ENCODE measurements at places on chromosomes 11 and 22.
A peak's percentile ranks its signal among the peaks of the same experiment; 100 is the strongest.

DNA sequence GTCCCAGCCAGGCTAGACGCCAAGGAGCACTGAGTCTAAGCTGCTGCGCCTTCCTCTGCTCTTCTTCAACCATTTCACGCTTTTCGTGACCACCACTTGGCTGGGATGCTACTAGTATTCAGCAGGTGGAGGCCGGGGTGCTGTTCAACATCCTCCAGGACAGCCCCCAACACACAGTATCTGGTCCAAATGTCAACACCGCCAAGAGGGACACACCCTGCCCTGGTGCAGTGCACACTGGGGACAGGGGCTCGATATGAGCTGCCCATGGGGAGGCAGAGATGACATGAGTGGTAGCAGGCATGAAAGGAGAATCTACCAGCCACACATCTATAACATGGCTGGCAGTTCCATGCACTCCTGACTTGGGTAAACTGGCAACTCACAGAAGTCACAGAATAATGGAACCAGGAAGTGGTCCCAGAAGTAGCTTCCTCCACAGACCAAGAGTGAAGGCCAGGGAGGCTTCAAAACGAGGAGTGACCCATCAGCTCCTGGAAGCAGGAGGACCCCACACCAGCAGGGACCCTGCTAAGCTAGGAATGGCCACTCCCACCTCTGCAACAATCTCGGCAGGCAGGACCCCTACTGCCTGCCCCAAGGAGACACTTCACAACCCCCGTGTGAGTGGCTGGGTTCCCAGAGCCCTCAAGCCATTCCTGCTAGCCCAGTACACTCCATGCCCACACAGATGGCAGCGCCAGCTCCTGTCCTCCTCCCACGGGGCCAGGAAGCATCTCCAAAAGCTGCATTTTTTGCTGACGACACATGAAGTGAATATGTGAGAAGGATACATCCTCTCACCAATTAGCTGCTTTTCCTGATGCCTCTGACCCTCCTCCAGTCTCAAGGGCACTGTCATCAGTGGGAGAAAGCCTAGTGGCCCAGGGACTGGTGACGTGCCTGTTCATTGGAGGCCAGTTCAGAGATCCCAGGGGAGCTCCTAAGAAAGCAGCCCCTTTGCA lies 78.8 kb downstream of the DGCR2 start:
- DNase-seq, result no peak

GRCh38 chr11:124717421-124717785 lies 22.3 kb upstream of the NRGN start:
- DNase-seq, result peak; percentile 74

DNA sequence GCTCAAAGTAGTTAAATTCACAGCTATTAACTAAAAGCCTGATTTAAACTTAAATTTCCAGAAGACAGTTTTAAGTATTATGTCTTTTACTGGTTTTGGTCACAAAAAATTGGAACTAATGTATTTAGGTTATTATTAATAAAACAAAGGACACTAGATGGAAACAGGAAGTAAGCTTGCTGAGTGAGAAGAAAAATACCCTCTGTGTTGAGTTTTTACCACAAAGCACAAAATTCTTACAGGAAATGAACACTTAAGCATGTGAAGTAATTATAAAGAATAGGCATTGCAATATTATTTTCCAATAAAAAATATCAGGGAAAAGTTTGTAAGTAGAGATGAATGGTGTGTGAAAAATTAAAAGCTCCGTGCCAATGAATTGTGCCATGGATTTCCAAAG lies 46.3 kb downstream of the PIK3C2A start:
- DNase-seq, result peak; percentile 66

DNA sequence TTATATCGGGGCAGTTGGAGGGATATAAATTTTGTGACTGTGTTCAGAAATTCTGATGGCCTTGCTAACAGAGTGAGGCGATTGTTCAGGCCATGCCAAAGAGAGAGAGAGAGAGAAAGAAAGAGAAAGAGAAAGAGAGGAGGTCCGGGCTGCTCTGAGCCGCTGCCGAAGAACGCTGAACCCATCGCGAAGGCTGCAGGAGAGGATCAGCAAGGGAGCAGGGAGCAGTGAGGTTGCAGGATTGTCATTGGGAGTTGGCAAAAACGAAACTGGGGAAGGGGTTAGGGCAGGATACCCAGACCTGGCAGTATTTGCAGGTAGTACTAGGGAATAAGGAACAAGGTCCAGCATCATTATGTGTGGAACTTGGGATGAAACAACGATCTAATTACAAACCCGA lies 537.1 kb downstream of the INSC start:
- no peak for DNase-seq

- DNase-seq, result no peak
Observed at GRCh38 chr11:21927628-21928027, 265.3 kb upstream of the ANO5 start.

- DNase-seq, result no peak
Observed at GRCh38 chr11:121091492-121092152, 9.4 kb upstream of the TECTA start.

GRCh38 chr11:7511401-7511800 lies 2.4 kb upstream of the PPFIBP2 start:
- DNase-seq, result peak; percentile 66

DNA sequence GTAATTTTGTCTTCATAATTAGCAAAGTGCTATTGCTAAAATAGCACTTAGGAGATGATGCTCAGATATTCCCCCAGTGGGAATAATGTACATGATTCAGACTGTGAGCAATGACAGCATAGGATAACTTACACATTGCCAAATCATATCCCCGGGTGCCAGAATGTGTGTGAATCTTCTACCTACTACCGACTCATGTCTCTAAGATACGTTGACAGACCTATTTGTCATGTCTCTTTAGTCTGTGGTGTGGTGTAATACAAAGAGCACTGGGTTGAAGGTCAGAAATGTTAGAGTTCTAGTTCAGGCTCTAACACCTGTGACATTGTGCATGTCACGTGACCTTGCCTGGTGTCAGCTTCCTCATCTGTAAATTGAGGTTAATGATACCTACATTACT lies 31.0 kb upstream of the PICALM start:
- no peak for DNase-seq

DNA sequence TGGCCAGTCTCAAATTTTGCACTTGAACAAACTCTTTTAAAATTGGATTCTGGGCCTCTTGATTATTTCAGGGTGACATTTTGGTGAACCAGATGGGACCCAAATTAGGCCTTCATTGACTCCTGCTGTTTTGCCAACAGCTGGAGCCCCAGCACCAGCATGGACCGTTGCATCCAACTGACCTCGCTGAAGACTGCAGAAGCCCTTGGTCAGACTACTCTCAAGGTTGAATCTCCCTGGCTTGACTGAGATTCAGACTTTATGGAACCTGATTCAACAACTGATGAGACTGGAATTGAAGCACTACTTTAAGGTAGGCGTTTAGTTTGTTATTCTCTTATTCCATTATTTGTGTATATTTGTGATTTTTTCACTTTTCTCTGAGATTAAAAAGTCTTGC lies 41.7 kb downstream of the NARS2 start:
- no peak for DNase-seq

DNA sequence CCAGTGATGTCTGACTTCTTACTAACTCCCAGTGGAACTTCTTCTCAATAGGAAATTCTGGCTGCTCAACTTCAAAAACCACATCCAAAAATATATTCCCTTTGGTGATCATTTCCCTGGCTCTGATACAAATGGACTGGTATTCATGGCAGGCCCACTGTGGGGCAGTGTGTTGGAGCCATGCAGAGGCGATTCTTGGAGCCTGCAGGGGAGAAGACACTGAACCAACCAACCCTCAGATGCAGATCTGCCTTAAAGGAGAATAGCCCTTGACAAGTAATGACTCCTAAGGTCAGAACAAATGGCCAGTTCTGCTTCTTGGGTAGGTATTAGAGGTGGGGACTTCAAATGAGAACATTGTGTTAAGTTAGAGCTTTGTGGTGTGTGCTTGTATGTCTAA lies 12.2 kb downstream of the OR4D9 start:
- no peak for DNase-seq

DNA sequence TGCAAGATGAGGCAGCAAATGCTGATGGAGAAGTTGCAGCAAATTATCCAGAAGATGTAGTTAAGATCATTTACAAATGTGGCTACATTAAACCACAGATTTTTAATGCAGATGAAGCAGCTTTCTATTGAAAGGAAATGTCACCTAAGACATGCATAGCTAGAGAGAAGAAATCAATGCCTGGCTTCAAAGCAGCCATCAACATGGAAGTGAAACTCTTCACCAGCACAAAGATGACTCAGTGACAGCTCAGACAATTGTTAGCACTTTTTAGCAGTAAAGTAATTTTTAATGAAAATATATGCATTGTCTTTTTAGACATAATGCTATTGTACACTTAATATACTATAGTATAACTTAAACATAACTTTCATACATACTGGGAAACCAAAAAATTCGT lies 71.4 kb downstream of the FANCF start:
- DNase-seq, result no peak

DNA sequence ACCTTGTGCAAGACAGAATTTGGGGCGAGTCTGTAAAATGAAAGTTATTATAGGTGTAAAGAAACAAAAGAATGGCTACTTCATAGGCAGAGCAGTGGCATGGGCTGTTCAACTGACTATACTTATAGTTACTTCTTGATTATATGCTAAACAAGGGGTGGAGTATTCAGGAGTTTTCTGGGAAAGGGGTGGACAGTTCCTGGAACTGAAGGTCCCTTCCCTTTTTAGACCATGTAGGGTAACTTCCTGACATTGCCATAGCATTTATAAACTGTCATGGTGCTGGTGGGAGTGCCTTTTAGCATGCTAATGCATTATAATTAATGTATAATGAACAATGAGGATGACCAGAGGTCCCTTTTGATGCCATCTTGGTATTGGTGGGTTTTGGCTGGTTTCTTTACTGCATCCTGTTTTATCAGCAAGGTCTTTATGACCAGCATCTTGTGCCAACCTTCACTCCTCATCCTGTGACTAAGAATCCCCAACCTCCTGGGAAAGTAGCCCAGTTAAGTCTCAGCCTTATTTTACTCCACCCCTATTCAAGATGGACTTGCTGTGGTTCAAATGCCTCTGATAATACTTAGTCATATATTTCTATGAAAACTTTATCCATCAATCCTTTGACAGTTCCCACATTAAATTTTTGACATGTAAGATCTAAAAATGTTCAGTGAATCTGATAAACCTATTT lies 118.6 kb downstream of the ARHGAP42 start:
- DNase-seq, result no peak

- DNase-seq, result peak; percentile 54
Observed at GRCh38 chr11:17985517-17985916, 27.3 kb downstream of the SERGEF start.

GRCh38 chr11:55263081-55263480 lies 1.1 kb downstream of the TRIM48 start:
- no peak for DNase-seq

- DNase-seq, result no peak
Observed at GRCh38 chr11:78082146-78082545, 2.5 kb upstream of the NDUFC2 start.

DNA sequence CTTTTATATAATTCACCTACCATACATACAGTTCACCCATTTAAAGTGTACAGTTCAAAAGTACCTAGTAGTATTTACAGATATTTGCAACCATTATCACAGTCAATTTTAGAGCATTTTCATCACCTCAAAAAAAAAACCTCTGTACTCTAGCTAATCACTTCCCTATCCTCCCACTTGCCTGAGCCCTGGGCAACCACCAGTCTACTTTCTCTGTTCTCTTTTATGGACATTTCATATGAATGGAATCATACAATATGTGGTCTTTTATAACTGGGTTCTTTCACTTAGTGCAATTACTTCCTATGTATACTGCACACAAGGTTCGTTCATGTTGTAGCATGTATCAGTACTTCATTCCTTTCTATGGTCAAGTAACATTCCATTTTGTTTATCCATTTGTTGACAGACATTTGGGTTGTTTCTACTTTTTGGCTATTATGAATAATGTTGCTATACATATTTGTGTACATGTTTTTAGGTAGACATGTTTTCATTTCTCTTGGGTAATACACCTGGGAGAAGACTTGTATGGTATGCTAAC lies 17.8 kb upstream of the NEU3 start:
- no peak for DNase-seq

DNA sequence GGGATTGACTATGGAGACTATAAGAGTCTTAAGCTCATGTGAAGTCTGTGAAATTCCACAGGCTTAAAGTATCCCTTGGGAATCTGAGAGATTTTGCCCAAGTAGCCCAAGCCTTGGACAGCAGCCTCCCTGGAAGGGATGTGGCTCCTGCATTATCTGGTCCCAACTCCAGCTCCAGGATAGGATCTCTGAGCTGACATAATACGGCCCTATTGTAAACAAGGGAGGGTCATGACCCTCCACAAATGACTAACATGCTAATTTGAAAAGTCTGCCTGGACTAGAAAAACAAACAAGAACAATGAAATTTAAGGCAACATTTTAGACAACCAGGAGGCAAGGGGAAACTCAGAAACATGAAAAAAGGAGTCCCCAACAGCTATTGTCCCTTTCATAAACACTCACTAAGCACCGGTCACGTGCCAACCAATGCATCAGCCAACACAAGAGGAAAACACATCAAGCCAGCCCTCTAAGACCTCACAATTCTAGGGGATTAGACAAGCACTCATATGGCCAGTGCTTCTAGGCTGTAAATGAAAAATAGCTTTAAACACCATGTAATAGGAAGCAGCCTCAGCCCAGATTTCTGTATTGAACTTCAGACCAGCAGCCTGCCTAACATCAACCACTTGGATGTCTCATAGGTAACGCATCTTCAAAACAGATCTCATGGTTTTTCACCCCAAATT lies 101.2 kb upstream of the TIMP3 start:
- DNase-seq, result peak; percentile 1

GRCh38 chr11:67303132-67303834 lies at the start of gene SSH3:
SSH3 (plus strand) TSS chr11:67303530; CDS start chr11:67303626, 96 bp downstream.
- peak; percentile 65 for DNase-seq

DNA sequence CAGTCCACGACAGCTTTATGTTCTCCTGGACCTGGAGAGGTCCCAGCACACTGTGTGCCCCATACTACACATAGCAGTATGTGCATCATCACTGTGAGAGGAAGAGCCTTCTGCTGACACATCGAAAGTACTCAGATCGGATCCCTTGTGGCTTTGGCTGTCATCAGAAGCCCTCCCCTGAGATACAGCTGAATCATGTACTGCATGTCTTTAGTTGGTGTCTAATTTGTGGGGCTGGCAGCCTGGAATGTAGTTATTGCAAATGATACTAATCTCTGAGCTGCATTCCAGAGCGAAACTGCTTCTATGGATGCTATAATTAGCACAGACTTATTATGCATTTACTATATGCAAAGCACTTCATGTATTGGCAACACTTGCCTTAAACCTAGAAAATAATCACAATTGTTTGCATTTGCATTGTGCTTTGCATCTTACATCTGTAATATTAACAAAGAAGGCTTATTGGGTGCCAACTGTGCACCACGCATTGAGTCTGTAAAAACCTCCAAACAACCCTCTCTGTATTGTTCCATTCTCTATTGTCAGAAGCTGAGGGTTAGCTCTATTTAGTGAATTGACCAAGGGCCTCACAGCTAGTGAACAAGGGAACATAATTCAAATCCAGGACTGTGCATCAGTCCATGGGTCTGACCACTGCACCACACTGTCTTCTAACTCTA lies 89.2 kb upstream of the CRTAM start:
- DNase-seq, result peak; percentile 60
